ENCODE measurements at places on chromosomes 4 and X.

GRCh38 chrX:78747489-78747888 lies at the start of gene LPAR4:
TSS of gene LPAR4 (plus strand) at chrX:78747720. CDS start at chrX:78754870, 7,150 bp downstream.
- DNase-seq, result no peak

DNA sequence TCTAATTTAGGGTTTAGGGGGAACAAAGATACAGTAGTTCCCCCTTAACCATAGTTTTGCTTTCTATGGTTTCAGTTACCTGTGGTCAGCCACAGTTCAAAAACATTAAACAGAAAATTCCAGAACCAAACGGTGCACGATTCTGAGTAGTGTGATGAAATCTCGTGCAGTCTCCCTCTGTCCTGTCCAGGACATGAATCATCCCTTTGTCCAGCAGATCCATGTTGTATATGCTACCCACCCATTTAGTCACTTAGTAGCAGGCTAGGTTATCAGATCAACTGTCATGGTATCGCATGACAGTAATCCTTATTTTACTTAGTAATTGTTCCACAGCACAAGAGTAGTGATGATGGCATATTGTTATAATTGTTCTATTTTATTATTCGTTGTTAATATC lies 556.1 kb downstream of the IL1RAPL1 start:
- no peak for DNase-seq

DNA sequence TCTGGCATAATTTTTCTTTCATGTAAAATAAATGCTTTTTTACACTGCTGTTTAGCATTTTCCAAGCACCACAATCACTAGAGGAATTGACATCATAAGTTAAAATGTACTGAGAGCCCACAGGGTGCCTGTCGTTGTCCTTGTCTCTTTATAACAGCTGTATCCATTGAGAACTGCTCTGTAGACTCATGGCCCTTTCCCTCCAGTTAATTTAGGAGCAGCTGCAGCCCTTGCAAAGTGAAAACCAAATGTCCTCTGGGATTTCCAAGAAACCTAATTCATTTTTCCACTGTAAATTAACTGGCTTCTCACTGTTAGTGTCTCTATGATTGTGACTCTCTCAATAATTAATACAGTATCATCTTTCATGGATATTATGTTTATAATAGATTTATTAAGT lies 185.9 kb downstream of the SLC4A4 start:
- no peak for DNase-seq

- no peak for DNase-seq
These were observed 821.3 kb downstream of the TRIML1 start for GRCh38 chr4:188960411-188961093.

DNA sequence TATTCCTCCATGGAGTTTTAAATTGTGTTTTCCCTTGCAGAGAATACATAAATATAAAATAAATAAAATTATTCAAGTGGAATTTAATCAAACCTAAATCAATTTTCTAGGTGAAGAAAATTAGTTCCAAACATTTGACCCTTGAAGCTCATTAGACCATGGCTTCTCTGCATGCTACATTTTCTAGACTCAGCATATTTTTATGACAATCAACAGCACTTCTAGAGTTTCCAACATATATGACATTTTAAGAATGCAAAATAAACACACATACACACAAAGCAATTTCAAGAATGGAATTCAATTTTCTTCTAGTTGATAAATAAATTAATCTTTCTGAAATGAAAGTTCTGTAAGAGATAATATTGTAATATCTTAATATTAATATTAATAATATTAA lies 1083.9 kb upstream of the INTU start:
- no peak for DNase-seq

GRCh38 chr4:88830598-88830997 lies 133.0 kb upstream of the NAP1L5 start:
- no peak for DNase-seq

GRCh38 chr4:155592179-155592937 lies 74.3 kb upstream of the GUCY1A1 start:
- no peak for DNase-seq

DNA sequence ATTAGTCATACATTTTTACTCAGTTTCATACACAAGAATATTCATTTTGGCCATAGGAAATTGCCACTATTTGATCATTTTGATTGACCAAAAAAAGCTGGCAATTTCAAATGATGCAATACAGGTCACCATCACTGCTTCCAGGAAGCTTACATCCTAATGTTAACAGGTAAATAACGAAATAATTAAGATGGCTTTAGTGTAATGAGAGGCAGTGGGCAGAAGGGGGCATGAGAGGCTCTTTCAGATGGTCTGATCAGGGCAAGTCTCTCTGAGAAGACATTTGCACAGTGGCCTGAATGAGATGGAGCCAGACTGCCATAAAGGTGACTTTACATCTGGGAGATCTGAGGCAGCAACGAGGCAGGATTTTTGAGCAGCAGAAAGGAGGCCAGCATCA lies 170.7 kb downstream of the SLIT2 start:
- no peak for DNase-seq

GRCh38 chr4:152828122-152828521 lies 48.4 kb downstream of the ARFIP1 start:
- no peak for DNase-seq

DNA sequence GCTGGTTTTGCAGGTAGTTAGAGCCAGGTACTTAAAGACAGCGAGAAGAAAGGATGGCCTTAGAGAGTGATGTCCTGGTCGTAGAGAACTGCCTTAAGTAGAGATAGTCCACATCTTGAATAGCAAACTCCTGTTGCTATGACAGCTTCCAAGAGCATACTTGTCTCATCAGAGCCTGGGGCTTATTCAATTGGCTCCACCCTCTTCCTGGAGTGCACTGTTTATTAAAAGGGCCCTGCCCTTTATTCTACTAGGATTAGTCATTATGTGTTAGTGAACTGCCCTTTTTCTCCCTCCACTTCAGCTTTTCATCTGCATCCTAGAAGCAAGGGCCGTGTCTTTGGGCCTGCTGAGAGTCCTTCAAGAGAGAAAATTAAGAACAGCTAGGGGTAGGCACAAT lies 94.5 kb upstream of the EOLA2 start:
- no peak for DNase-seq

- no peak for DNase-seq
These were observed 216.5 kb downstream of the PDHA2 start for GRCh38 chr4:96056346-96056934.

GRCh38 chr4:142567199-142567598 lies 278.9 kb downstream of the INPP4B start:
- DNase-seq, result peak; percentile 38

DNA sequence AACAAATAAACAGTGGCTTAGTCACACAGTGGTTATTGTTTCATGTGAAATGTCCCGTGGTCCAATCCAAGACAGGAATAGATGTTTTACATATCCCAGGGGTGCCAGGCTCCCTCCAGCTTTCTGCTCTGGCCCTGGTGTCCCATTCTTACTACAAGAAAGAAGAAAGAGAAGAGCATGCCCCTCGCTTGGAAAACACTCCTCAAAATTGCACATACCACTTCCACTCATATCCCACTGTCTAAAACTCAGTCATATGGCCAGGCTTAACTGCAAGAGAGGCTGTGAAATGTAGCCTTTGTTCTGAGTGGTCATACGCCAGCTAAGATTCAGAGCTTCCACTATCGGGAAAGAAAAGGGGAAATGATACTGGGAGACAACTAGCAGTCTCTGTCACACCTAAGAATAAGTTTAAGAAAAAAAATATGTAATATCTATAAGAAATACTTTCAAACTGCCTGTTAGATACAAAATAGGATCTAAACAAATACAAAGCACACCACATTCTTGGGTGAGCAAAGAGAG lies 306.8 kb upstream of the FAM241A start:
- no peak for DNase-seq

DNA sequence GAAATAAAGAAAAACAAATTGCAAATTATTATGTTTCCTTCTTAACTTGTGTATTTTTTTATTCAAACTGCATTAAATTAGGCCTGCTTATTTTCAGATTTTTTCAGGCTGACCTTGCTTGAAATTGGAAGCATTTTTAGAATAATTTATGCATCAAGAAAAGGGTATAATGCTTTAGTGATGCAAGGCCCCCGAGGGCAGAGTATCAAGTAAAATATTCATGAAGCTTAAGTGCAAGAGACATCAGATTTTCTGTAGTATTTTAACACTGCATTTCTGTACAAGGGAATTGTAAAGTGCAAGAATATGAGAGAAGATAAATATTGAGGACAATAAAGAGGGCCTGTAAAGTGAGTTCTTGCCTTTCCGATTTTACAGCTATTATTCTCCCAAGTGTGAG lies 485.8 kb upstream of the ATOH1 start:
- no peak for DNase-seq

- no peak for DNase-seq
These were observed 317.7 kb downstream of the INPP4B start for GRCh38 chr4:142528433-142528832.

DNA sequence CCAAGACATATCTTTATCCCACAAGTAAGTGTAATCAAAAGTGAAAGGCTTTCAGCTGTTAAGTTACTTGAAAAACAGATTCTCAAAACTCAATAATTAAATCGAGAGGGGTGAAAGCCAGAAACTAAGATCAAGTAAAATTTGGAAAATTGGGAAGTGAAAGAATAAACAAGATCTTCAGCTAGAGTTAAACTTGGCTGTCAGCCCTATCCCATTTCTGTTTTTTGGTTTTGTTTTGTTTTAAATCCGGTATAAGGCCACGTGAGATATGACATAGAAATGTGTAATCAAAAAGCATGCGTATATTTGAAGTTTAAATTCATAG lies 856.8 kb downstream of the STIM2 start:
- DNase-seq, result no peak

- DNase-seq, result no peak
These were observed 47.7 kb downstream of the MANBA start for GRCh38 chr4:102713096-102713495.

DNA sequence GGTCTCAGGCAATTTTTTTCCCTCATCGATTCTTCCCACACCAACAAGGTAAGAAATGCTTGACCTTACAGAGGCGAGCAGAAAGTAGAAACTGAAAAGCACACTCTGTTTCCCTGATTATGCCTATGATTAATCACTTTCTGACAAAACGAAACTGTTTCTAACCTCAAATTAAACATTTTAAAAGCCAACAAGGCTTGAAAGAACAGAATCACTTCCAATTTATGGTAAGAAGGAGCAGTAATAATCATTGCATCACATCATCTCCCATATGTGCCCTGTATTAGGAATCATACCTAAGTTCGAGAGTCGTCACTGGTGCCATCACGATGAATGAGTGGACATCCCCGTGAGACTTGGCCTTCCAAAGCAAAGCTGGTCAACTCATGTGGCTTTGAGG lies 12.5 kb upstream of the CXCL13 start:
- no peak for DNase-seq

- DNase-seq, result no peak
These were observed 105.6 kb downstream of the APOOL start for GRCh38 chrX:85109235-85109634.

DNA sequence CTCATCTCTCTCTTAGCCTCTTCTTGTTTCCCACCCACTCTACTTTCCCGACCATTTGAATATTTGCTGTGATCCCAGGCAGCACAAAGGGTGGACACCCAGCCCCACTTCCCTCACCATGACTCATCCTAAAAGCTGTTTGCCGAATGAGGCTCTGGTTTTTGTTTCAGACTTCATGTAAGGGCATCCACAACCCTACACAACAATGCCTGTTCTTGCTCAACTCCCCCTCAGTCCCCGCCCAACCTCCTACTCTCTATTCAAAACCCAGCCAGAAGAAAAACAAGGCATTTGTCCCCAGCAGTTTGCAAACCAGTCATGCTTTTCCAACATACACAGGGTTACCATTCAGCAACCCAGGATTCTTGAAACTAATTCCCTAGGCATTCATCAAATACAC lies 516.5 kb upstream of the CNKSR2 start:
- no peak for DNase-seq

GRCh38 chr4:94364527-94364926 lies 21.9 kb upstream of the HPGDS start:
- DNase-seq, result no peak

DNA sequence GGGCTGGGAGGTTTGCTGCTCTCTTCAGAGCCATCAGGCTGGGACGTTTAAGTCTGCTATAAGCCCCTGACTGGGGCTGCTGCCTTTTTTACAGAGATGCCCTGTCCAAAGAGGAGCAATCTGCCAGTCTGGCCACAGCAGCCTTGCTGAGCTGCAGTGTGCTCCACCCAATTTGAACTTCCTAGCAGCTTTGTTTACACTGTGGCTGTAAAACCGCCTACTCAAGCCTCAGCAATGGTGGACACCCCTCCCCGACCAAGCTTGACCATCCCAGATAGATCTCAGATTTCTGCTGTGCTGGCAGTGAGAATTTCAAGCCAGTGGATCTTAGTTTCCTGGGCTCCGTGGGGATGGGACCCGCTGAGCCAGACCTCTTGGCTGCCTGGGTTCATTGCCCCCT lies 40.7 kb downstream of the SPATA18 start:
- no peak for DNase-seq

DNA sequence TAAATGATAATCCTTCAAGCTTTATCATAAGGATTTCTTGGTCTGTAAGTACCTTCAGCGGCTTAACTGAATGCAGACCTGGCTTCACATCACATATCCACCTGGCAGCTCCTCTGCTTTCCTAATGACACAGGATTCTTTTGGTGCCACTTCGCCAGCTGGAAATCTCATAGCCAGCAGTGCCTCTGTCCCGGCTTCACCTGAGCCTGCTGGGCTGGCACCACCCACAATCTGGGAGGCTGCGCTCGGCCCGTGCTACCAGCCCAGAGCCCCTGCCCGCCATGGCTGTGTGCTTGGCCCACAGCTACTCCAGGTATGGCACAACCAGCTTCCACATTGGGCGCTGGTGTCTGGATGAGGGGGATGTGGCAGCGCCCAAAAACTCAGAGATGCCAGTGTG lies 37.4 kb downstream of the SPRY1 start:
- DNase-seq, result no peak

DNA sequence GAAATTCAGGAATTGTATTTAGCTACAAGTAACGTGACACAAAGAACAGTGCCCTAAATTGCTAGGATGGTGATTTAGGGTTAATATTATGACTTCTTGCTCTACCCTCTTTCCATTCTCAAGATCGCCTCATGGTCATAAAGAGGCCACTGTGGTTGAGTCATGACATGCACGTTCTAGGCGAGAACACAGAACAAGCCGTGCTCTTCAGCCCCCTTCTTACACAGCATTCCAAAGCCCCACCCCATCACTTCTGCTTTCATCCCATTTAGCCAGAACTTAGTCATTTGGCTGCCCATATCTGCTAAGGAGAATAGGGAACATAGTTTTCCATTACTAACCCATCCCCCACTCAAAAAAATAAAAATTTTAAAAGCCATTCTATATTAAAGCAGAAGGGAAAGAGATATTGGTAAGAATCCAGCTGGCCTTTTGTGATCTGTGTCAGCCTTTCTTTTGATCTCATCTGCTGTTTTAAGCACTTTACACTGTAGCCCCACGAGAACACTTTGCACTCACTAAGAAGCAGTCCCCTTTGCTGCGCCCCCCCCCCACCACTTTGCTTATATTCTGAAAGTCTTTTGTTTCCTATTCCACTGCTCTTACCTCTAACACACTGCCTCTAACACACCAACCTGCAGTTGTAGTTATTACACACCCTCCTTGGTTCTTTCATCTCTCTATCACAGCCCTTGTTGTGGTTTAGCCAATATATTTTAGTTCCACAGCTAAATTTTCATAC lies 28.4 kb downstream of the NPNT start:
- DNase-seq, result no peak

Measured in activated CD4-positive, CD25-positive, alpha-beta regulatory T cell treated with anti-CD3 and anti-CD28 coated beads, Interleukin-2, amount 50 U/mL, for 72 hours (primary cell).